Left ventricle myocardium inferior (tissue), 1 donor: ENCODE measurements at places on chromosomes 13 and 19. TPM values are rescaled to one million over a fixed set of nuclear protein-coding genes. Genes with fewer than 3 reads are reported as not detected.

The SELENOV gene
- not detected for total RNA-seq

The IQCN gene
- 0.49 TPM for total RNA-seq

The CLEC4G gene
- total RNA-seq: 0.71 TPM

The ACER1 gene
- not detected for total RNA-seq

DNA sequence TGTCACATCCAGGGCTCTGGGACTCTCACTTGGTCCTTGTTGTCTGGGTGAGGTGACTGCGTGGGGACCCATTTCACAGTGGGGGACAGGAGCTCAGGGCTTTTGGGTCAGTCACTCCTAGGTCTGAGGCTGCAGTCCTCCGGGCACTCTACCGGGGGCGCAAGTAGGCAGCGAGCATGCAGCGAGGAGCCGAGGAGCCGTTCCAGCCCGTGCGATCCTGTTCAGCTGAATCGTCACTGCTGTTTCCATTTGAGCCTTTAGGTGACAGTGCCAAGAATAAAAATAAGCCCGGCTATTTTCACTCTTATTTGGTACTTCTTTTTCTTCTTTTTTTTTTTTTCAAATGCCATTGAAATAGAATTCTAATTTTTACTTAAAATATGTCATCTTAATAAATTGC lies 126.5 kb downstream of the ZNF536 start:
- no peaks in the 10 kb centered on the region for H3K4me1 ChIP-seq
- no peaks in the 10 kb centered on the region for H3K36me3 ChIP-seq
- no peak for DNase-seq
- H3K4me3 ChIP-seq: no peak overlapping the region

DNA sequence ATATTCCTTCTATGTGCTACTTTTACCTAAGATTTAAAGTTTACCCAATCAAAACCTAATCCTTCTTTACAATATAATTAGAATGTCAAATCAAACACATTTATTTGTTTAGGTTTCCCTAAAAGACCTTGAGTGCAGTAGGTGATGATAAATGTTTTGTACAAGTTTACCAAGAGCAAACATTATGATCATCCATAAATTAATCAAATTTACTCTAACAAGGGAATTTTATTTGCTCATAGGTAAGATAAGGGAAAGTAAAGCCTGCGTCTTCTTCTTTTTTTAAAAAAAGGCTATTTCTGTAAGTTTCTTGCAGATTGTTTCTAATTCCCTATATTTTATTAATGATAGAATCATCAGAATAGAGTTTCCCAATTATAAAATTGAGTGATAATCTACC lies 48.0 kb upstream of the PCDH17 start:
- H3K4me3 ChIP-seq: no peak overlapping the region
- no peaks in the 10 kb centered on the region for H3K27me3 ChIP-seq
- no peaks in the 10 kb centered on the region for H3K4me1 ChIP-seq
- no peak overlapping the region for H3K27ac ChIP-seq
